ENCODE measurements at places on chromosomes 3 and 15. TPM values are rescaled to one million over a fixed set of nuclear protein-coding genes. Genes with fewer than 3 reads are reported as not detected.

The MORC1 gene
- total RNA-seq, result not detected

The LRRFIP2 gene
- total RNA-seq, result 71.7 TPM

The IQCF2 gene
- total RNA-seq, result not detected

The CCDC39 gene
- total RNA-seq, result not detected

The CTDSPL gene
- total RNA-seq, result 24.5 TPM

The LSAMP gene
- total RNA-seq, result 0.28 TPM

The CKMT1A gene
- total RNA-seq, result not detected

The ZNF620 gene
- total RNA-seq, result 1.9 TPM

The TMF1 gene
- 50.4 TPM for total RNA-seq

The REC114 gene
- not detected for total RNA-seq

The ARL14 gene
- not detected for total RNA-seq

The DNAJC13 gene
- 62.3 TPM for total RNA-seq

The TLR9 gene
- not detected for total RNA-seq

The PLA2G4D gene
- total RNA-seq, result under 0.01 TPM

The QRICH1 gene
- total RNA-seq, result 69.4 TPM

The VIPR1 gene
- 7.7 TPM for total RNA-seq

The HRH1 gene
- 9.6 TPM for total RNA-seq

The GRM2 gene
- under 0.01 TPM for total RNA-seq

The C2CD4B gene
- total RNA-seq, result 0.28 TPM

The FBXW12 gene
- total RNA-seq, result 0.28 TPM

The ARID3B gene
- total RNA-seq, result 1.7 TPM

The ALDH1A3 gene
- total RNA-seq, result 287 TPM

The ACSBG1 gene
- total RNA-seq, result not detected

The CPLX3 gene
- total RNA-seq, result not detected

The CMTM7 gene
- total RNA-seq, result 7.6 TPM

The ADPRH gene
- 5.6 TPM for total RNA-seq

The SLC22A13 gene
- total RNA-seq, result 0.58 TPM

The C3orf20 gene
- total RNA-seq, result under 0.01 TPM

The NME9 gene
- total RNA-seq, result not detected

Measured in regular cardiac myocyte (primary cell).